Amygdala (tissue), 56 donors: ENCODE measurements at places on chromosomes 1 and 21.

DNA sequence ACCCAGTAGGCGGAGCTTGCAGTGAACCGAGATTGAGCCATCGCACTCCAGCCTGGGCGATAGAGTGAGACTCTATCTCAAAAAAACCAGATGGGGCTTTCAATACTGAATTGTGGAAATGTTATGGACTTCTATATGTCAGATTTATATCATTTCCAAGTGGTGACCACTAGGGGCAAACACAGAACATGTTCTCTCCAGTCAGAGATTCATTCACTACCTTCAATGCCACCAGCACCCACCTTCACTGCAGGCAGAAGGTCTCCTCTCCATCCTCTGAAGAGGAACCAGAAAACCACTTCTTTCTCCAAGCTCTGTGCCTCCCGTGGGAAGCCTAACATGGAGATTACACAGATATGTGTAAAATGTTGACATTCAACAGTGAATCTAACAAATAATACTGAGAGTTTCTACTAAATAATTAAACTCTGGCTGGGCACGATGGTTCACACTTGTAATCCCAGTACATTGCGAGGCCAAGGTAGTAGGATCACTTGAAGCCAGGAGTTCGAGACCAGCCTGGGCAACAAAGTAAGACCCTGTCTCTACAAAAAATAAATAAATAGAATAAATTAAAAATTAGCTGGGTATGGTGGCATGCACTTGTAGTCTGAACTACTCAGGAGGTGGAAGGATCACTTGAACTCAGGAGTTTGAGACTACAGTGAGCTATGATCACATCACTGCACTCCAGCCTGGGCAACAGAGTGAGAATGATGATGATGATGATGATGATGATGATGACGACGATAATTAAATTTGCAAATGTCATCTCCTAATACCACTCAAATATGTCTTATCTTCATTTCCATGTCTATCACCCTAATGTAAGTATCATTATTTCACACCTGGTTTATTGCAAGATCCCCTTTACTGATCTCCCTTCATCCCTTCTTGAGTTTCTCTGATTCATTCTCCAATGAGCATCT lies 151.1 kb downstream of the ZNF281 start:
- no peak for DNase-seq

DNA sequence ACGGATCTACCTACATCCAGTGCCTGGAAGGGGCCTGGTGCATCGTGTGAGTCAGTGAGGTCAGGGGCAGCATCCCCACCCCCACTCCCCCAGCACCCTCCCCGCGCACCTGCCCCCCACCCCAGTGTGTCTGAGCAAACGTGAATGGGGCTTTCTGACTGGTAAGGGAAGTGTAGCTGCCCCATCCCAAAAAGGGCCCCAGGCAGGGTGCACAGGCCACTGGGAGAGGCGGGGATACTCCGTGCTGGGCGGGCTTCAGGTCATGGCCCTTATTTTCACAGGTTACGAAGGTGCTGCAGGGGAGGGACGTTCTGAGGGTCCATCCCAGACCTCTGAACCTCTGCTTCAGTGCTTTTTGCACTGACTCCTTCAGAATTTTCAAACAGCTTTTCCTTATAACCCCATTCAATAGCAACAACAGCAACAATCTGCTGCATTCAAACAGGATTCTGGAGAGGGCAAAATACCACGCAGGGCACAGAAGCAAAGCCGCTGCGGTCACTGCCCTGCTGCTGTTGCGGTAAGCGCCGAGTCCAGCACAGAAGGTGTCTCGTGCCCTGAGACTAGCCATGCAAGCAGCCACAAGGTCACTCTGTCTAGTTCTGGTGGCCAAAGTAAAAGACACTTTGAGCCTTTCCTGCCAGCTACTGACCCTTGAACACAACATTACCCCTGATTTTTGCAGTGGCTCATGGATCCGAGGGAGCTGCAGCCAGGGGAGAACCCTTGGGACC lies 10.3 kb downstream of the TTC34 start:
- DNase-seq, result no peak

DNA sequence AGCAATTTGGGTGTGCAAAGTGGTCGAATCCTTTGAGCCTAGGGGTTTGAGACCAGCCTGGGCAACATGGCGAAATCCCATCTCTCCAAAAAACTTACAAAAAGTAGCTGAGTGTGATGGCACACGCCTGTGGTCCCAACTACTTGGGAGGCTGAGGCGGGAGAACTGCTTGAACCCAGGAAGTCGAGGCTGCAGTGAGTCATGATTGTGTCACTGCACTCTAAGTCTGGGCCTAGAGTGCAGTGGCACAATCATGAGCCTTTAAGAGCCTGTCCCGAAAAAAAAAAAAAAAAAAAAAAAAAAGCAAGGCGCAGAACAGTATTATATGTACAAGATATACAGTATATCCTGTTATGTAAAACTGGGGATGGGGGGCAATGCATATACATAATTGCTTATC lies 25.1 kb upstream of the HTR1D start:
- DNase-seq, result no peak

DNA sequence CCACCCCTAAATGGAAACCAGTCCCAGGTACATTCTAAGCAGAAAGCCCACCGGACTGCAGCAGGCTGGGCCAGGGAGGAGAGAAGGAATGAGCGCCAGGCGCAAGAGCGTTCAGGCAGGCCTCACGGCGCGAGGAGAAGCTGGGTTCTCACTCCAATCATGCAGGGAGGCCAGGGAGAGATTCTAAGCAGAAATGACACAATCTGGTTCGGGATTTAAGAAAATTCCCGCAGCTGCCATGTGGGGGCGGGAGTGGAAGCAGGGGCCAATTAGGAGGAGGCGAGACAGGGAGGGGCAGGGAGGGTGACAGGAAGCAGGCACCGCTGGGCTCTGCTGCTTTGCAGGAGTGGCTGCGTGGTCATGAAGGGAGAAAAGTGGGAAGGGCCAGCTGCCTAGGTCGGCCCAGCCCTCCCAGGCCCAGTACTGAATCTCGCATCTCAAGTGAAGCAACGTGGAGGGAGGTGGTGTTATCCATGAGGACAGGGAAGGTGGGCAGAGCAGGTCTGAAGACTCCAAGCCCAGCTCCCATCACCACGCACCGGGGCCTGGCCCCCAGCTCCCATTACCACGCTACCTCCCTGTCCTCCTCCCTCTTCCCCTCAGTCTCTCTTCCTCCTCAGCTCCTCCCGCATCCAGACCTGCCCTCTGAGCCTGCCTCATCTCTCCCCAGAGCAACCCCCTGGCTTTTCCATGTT lies 11.8 kb downstream of the NPHP4 start:
- DNase-seq, result peak; percentile 22

DNA sequence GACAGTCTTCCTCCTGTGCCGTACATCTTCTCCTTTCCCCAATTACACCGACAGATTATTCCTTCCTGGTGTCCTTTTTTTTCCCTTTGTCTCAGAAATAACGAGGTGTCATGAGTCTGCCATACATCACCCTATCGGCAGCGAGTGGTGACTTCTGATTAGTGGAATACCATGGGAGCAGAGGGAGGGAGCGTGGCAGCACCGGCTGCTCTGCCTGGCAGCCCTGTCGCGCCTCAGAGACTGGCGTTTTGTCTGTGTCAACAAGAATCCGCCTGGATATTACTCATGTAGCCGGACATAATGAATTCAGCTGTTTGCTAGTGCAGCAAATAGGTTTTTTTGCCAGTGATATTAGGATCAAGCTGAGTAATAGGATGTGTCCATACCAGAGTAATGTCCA lies 51.8 kb downstream of the UTP25 start:
- peak; percentile 23 for DNase-seq

- DNase-seq, result no peak
Observed at GRCh38 chr1:26949926-26950319, 10.3 kb downstream of the KDF1 start.

DNA sequence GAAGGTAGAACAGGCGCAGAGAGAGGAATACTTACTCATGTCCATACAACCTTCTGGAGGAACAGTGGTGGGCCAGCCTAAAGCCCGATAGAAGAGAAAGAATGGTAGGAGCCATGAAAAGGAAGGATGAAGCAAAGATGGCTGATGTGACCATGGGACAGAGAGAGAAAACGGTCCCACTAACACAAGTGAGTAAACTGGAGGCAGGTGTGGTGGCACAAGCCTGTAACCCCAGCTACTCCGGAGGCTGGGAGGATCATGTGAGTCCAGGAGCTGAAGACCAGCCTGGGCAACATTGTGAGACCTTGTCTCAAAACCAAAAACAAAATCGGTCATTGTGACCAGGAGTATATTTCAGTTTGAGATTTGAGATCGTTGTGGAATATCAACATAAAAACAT lies 49.4 kb downstream of the C1orf198 start:
- DNase-seq, result no peak

GRCh38 chr1:51600529-51600928 lies 16.4 kb upstream of the OSBPL9 start:
- DNase-seq, result no peak

- no peak for DNase-seq
Observed at GRCh38 chr1:204670152-204670927, 15.2 kb downstream of the LRRN2 start.

- no peak for DNase-seq
Observed at GRCh38 chr1:36464605-36465393, 615 bp upstream of the MRPS15 start.

GRCh38 chr1:94110021-94110761 lies 10.8 kb downstream of the ABCA4 start:
- DNase-seq, result no peak

DNA sequence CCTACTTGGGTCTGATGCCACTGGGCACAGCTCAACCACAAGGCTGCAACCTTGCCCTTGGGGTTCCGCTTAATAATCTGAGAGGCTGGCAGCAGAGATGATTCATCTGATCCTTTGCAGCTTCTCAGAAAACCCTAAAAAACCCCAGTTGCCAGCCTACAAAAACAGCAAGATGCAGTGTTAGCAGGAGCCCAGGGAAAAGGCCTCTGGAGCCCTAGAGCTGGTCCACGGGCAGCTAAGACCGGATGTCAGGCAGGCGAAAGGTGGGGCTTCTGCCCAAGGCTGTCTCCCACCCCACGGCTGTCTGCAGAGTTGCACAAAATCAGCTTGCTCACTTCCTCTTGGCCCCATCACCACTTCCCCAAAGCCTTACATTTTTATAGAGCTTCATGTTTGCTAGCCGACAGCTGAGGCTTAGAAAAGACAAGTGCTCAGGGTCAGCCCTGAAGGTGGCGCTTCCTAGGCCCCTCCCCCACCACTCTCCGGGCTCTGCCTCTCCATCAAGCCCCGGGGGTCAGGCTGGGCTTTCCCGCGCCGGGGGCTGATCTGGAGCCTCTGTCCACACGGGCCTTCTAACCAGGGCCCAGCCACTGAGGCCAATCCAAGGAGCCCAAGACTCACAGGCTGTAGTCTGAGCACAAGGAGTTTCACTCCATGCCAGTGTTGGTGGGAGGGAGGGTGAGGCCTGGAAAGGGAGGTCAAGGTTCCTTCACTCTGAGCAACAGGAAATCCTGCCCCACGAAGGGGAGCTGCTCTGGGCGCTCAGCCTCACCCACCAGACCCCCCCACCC lies 4.2 kb upstream of the ADORA3 start:
- DNase-seq, result peak; percentile 76
